ENCODE measurements at places on chromosomes 7 and 10.

- no peak for DNase-seq
Observed at GRCh38 chr10:63294781-63295180, 161.7 kb downstream of the NRBF2 start.

DNA sequence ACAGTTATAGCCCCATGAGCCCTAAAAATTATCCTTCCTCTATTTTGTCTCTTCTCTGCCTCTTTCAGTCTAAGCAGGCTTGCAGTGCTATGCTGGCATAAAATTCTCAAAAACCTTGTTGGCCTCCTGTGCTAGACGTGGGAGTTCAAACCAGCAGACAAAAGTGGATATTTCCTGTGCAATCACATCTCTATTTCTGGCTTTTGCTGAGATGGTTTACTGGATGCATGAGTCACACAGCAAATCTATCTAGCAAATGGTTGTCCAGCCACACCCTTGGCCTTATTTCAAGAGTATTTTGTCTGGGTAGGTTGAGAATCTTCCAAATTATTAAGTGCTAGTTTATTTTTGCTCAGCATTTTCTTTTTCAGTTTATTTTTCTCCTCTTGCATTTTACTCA, 370.8 kb downstream of the CDC14C start:
- DNase-seq = no peak

GRCh38 chr10:99784016-99784726, 1.7 kb downstream of the ABCC2 start:
- DNase-seq = no peak

DNA sequence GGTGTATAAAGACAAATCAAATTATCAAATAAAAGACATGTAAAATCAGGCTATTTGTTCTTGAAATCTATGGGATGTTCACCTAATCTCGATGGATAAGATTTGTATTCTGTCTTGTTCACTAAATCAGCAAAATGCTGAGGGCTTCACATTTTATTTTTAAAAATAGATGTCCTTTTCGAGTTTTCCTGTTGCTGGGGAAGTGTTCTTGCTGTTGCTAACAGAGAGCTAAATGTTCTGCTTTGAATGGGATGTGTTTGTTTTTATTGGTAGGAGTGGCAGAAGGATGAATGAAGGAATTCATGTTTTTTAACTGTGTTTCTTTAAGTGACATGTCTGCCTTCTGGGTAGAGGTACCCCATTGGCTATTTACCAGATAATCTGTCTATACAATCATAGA, 7.3 kb upstream of the SNX13 start:
- DNase-seq = no peak

DNA sequence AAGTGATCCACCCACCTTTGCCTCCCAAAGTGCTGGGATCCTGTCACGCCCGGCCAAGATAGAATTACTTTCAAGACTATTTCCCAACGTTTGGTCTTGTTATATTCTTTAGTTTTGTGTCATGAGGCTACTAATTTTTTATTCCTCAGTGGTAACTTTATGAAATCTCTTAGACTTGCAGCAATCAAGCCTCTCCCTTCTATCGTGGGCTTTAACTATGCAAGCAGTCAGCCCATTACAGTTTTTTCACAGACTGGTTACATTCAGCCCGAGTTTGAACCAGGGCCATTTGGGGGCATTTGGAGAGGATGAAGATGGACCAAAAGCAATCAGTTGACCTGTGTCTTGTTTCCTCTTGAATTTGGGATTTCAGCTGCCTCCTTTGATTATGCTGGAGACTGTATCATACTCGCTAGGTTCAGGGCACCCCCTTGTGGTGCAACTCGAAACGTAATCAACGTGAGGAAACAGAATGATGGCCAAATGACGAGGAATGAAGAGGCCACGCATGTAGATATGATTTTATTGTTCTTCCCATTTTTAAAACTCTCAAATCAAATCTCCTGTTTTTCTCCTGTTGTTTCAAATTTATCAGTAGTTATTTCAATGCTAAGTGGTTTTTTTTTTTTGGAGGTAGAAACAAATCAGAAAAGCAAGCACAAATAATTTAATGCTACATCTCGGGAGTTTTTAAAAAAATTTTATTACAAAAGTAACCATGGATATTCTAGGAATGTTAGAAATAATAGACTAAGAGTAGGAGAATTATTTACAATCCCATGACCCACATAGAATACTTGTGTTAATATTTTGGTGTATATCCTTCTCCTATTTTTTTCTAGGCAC, 151.6 kb downstream of the KIAA1217 start:
- no peak for DNase-seq

DNA sequence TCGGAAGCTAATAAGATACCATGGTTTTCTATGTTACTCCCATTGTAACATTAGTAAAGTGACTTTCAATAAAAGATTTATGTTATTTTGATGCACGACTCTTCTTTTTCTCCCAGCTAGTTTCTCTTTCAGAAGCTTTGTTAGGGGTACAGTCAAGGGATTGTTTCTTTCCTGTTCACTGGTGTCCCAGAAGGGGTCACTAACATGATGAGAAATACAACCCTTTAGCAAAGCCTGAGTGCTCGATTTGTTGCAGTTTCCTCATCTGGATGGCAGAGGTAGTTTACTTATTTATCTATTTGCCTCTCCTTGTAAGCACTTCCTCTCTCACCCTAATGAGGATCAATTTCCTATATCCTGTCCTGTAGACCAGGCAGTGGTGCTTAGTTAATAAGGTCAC, 17.0 kb downstream of the SRI start:
- DNase-seq = no peak

GRCh38 chr7:54541669-54542625, at the start of gene VSTM2A:
VSTM2A (plus strand) TSS chr7:54542375; CDS start chr7:54542731, 356 bp downstream.
- DNase-seq = no peak
